ENCODE measurements at places on chromosomes 5 and 9.

DNA sequence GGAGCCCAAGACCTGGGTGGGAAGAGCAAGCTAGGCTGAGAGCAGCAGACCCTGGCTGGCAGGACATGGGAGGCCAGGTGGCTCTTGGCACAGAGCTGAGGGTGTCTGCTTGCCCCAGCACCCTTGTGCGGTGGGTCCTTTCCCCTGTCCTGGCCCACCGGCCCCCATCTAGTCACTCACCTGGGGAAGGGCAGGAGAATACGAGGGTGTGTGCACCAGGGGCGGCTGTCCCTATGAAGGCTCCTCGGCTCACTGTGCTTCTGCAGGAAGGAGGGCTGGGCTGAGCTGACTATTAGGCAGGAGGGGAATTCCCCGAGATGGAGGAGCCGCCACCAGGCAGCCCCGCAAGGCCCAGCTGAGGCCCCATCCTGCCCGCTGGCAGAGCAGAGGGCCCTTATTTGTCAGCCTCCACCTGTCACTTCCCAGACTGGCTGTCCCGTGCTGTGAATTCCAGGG is 6.1 kb upstream of the TNIP1 start:
- DNase-seq = no peak

GRCh38 chr9:126521089-126521488 is 92.6 kb upstream of the LMX1B start:
- no peak for DNase-seq

GRCh38 chr9:74527718-74528117 is 30.6 kb downstream of the RORB start:
- no peak for DNase-seq

- no peak for DNase-seq
Observed at GRCh38 chr9:27352457-27353165, 55.7 kb upstream of the EQTN start.

DNA sequence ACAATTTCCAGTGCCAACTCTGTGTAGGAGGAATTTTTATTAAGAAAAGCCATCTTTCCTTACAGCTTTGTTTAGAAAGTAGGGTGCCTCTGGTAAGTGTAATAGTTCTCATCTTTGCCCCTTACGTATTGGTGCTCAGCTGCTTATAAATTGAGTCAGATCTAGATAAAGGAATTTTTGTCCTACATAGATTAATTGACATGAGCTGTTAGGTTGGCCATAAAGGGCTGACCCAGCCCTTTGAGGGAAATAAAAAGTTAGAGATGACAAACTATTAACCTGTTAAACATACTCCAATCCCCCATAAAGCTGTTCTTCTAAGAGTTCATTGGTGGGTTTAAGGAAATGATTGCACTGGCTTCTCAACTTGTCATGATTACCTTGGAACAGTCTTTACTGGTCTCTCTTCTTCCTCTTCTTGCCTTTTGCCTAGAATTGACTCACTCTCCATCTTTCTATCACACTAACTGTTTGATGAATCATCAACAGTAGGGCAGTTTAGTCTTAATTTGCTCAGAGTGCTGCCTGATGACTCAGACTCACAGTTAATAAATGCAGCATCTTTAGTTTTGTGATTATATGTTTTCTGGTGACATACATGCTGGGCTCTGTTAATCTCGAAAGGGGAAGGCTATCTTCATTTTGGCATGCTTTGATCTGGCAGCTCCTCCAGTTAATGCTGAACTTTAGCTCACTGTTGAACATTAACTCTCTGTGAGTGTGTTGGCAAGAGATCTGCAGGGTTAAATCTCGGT is 51.7 kb downstream of the ARHGAP26 start:
- peak; percentile 91 for DNase-seq

- no peak for DNase-seq
Observed at GRCh38 chr9:15722888-15723287, 170.0 kb downstream of the CCDC171 start.

DNA sequence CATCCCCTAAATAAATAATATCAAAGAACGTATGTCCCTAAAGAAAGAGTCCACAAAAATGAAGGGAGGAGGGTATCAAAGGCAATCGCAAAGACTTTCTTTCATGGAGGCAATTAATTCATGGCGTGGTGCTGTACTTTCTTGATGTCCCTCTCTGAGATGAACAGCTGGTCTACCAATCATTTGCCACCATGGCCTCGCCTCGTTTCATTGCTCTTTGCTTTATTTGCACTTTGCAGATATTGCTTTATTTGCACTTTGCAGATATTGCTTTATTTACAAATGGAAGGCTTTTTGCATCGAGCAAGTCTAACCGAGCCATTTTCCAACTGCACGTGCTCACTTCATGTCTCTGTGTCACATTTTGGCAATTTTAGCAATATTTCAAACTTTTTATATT is 104.0 kb upstream of the PTCH1 start:
- DNase-seq = no peak

DNA sequence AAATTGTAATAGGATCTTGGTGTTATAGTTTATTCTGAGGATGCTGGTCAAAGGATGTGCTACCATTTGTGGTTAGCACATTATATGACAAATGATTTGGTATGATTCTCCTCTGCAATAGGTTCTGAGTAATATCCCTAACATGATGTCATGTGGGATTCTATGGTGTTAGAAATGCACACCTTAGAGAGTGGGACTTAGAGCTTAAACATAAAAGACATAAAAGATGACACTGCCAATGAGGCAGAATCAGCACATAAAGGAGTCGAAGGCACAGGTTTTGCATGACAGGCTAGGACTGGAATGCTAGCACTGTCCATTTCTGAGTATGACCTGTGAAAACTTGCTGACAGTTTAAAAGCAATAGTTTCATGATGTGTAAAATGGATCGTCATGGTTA is 100.4 kb downstream of the OSTF1 start:
- no peak for DNase-seq

Measured in PC-3 (cell line).